Type B pancreatic cell (in vitro differentiated cells): ENCODE measurements at places on chromosomes 16 and 17. TPM values are rescaled to one million over a fixed set of nuclear protein-coding genes. Genes with fewer than 3 reads are reported as not detected.

The TBC1D28 gene
- not detected in 2 replicates for total RNA-seq

The SLC16A5 gene
- total RNA-seq: 16.4 and 42.0 TPM in 2 replicates

The PRR35 gene
- 0.12 TPM in 2 replicates for total RNA-seq

The KRT27 gene
- not detected in 2 replicates for total RNA-seq

The NPIPB9 gene
- 1.2 and 3.0 TPM in 2 replicates for total RNA-seq

The INCA1 gene
- total RNA-seq: 0.72 and 0.86 TPM in 2 replicates

The DPEP3 gene
- not detected in 2 replicates for total RNA-seq

DNA sequence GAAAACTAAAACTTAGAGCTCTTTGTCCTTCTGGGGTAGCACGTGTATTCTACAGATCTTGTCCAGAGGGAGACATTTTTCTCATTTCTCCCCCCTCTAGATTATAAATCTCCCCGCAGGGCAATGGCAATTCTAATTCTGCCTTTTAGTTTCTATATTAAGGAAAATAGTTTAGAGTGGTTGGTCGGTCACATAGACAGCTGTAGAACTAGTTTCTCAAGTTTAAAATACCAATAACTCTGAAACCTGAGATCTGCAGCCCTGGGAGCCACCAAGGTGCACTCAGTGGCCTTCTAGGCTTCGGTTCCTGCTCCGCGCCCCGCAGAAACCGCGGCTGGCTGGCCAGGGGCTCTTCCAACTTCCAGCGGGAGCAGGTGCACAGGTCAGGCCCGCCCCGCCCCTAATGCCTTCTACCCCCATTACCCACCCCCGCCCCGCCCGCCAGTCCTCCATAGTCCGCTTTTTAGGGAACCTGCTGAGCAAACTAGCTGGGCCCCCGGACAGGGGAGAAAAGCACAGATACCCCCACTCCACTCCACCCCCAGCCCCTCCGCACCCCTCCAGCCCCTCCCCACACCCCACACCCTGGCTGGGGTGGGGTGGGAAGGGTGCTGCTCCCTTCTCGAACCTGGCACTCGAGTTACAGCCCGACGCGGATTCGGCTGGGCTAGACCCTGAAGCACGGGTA lies 431 bp downstream of the SLFN11 start:
- H3K27me3 ChIP-seq: peaks cover 69% of the 10 kb centered on the region
- no peak for DNase-seq
- H3K4me1 ChIP-seq: peaks cover 5% of the 10 kb centered on the region
- peak overlapping the region; percentile 92 for H3K27ac ChIP-seq
- peak overlapping the region; percentile 91 for H3K4me3 ChIP-seq
- H3K36me3 ChIP-seq: peaks cover 19% of the 10 kb centered on the region

DNA sequence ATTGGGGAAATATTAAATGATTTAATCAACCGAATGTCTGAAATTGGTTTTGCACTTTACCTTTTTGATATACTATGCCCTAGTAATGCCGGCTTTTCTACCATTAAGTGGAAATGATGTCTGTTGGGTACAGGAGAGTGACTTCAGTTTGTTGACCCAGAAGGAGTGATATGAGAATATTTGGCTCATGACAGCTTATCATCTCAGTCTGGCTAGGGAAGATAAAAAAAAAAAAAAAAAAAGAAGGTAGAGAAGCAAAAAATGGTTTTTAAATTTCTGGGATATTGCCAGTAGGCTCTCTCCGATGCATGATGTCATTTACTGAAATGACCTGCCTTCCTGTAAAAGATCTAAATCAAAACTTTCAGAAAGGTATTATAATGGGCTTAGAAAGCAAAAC lies 69.0 kb downstream of the CNTNAP4 start:
- H3K27me3 ChIP-seq: no peaks in the 10 kb centered on the region
- no peaks in the 10 kb centered on the region for H3K4me1 ChIP-seq
- no peak overlapping the region for H3K4me3 ChIP-seq
- no peak for DNase-seq
- no peaks in the 10 kb centered on the region for H3K36me3 ChIP-seq

DNA sequence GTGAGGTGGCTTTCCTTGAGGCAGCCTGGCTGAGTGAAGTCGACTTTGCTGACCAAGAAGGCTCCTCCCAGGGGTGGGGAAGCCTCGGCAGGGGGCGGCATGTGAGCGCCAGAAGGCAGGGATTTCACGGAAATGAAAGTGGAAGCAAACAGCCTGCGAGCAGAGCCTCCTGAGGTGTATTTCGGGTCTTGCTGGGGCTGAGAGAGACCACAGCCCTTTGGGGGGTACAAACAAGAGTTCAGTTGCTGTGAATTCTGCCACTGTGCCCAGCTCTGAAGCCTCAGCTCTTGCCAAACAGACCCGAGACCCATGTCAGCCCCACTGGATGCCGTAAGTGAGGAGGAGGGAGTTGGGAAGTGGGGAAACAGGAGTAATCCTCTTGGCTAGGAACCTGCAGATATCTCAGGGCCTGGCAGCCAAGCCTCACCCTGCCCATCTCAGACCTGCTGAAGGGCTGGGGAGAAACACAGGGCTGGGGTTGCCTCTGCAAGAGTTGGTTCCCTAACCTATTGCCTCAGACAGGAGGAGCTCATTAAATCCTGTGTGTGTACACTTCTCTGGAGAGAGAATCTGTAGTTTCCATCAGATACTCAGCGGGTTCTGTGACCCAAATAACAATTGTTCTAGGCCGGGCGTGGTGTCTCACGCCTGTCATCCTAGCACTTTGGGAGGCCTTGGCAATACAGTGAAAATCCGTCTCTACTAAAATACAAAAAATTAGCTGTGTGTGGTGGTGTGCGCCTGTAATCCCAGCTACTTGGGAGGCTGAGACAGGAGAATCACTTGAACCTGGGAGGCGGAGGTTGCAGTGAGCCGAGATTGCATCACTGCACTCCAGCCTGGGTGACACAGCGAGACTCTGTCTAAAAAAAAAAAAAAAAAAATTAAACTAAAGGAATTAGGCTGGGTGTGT lies at the start of gene IFI35:
IFI35 (plus strand) TSS at position 146 of the 913 bp plus-strand sequence; CDS start at position 310, 164 bp downstream.
- peaks cover 14% of the 10 kb centered on the region for H3K4me1 ChIP-seq
- peak within 1 kb of the TSS; percentile 91 for H3K27ac ChIP-seq
- peak within 1 kb of the TSS; percentile 87 for H3K4me3 ChIP-seq
- DNase-seq: no peak
- no peaks in the 10 kb centered on the region for H3K27me3 ChIP-seq

DNA sequence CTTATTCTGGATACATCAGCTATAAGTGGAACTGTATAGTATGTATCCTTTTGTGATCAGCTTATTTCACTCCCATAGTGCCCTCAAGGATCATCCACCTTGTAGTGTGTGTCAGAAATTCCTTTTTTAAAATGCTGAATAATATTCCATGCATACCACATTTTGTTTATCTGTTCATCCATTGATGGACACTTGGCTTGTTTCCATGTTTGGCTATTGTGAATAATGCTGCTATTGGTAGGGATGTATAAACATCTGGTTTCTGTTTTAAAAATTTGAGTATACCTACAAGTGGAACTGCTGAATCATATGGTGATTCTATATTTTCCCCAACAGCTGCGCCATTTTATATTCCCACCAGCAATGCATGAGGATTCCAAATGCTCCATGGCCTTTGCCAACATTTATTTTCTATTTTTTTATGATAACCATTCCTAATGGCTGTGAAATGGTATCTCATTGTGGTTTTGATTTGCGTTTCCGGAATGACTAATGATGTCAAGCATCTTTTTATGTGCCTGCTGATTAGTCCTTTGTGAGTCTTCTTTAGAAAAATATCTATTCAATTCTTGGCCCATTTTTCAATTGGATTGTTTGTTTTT lies 11.6 kb downstream of the RCVRN start:
- no peak overlapping the region for H3K27ac ChIP-seq
- H3K27me3 ChIP-seq: peaks cover 17% of the 10 kb centered on the region
- H3K4me3 ChIP-seq: no peak overlapping the region
- no peak for DNase-seq

GRCh38 chr16:81635063-81635937 lies 143.8 kb upstream of the PLCG2 start:
- DNase-seq: no peak
- peak overlapping the region; percentile 59 for H3K27ac ChIP-seq
- H3K27me3 ChIP-seq: no peaks in the 10 kb centered on the region
- H3K4me1 ChIP-seq: peaks cover 73% of the 10 kb centered on the region
- H3K4me3 ChIP-seq: peak overlapping the region; percentile 39
- H3K36me3 ChIP-seq: no peaks in the 10 kb centered on the region

DNA sequence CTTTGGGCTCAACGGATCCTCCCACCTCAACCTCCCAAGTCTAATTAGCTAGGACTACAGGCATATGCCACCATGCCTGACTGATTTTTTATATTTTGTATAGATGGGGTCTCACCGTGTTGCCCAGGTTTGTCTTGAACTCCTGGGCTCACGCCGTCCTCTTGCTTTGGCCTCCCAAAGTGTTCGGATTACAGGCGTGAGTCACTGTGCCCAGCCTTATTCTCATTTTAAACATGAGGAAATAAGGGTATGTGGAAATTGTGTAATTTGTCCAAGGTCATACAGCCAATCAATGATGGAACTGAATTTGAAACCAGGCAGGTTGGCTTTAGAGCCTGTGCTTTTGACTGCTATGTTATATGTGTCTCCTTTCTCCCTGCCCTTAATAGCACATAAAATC lies 27.4 kb upstream of the AQP8 start:
- no peaks in the 10 kb centered on the region for H3K27me3 ChIP-seq
- peaks cover 5% of the 10 kb centered on the region for H3K4me1 ChIP-seq
- DNase-seq: no peak
- H3K36me3 ChIP-seq: no peaks in the 10 kb centered on the region
- H3K27ac ChIP-seq: no peak overlapping the region

- peaks cover 17% of the 10 kb centered on the region for H3K4me1 ChIP-seq
- DNase-seq: no peak
- no peaks in the 10 kb centered on the region for H3K27me3 ChIP-seq
- peak within 1 kb of the TSS; percentile 77 for H3K4me3 ChIP-seq
- no peak within 1 kb of the TSS for H3K27ac ChIP-seq
- H3K36me3 ChIP-seq: peaks cover 10% of the 10 kb centered on the region
Measured at GRCh38 chr17:63699638-63700527, at the start of gene LIMD2. Gene LIMD2, minus strand, starts transcription at chr17:63700125. Its CDS starts 827 bp downstream, at chr17:63699298.

DNA sequence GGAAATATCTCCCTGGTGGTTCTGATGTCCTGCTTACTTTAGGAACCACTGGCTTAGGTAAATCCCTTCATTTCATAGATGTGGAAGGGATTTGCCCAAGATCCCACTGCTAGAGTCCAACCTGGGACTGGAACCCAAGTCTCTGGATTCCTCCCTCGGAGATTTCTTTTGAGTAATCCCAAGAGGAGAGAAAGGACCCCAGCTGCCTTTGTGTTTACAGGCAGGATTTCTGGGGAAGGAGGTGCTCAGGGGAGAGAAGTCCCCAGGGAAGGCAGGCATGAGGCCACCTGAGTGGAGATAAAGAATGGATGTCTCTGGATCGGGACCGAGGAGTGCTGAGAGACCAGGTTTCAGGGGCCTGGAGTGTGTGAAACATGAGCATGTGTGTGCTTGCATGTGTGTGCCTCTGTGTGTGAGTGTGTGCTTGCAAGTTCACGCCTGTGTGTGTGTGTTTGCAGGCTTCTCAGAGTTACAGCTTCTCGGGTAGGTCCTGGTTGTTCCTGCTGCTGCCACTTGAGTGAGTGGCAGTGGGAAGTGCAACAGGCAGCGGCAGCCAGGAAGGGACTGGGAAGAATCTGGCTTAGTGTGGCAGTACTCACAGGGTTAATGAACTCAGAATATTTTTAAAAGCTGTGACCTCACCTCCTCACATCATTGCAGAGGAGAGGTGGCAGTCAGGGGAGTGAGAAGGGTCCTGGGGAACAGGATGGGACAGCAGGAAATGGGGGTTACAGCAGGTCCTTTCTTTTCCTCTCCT lies 2.2 kb downstream of the KCNH6 start:
- H3K4me1 ChIP-seq: no peaks in the 10 kb centered on the region
- H3K36me3 ChIP-seq: no peaks in the 10 kb centered on the region
- peaks cover 53% of the 10 kb centered on the region for H3K27me3 ChIP-seq
- H3K4me3 ChIP-seq: no peak overlapping the region
- no peak for DNase-seq
- no peak overlapping the region for H3K27ac ChIP-seq

- no peak for DNase-seq
- no peaks in the 10 kb centered on the region for H3K36me3 ChIP-seq
- H3K27me3 ChIP-seq: peaks cover 6% of the 10 kb centered on the region
Measured at GRCh38 chr17:82355770-82356427, 3.1 kb upstream of the TEX19 start.

DNA sequence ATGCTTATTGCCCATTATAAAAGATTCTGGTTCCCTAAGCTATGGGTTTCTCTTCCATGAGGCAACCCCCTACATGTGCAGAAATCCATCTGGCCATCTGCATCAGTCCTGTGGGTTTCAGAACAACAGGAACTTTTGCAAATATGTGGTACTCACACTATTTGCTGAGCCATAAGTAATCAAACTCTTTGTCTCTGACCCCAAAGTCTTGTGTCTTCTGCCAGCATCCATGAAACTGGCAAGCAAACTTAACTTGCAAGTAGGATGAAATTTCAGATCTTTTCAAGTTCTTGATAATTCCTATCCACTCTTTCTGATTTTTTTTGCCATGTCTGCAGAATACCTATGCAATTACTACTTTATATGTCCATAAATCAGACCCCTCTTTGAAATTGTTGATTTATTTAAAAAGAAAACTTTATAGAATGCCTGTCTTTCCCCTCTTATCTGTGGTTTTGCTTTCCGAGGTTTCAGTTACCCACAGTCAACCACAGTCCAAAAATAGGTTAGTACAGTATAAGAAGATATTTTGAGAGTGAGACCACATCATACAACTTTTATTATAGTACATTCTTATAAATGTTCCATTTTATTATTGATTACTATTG lies 158.4 kb upstream of the IRX3 start:
- no peak for DNase-seq
- H3K4me3 ChIP-seq: no peak overlapping the region
- H3K4me1 ChIP-seq: peaks cover 26% of the 10 kb centered on the region

DNA sequence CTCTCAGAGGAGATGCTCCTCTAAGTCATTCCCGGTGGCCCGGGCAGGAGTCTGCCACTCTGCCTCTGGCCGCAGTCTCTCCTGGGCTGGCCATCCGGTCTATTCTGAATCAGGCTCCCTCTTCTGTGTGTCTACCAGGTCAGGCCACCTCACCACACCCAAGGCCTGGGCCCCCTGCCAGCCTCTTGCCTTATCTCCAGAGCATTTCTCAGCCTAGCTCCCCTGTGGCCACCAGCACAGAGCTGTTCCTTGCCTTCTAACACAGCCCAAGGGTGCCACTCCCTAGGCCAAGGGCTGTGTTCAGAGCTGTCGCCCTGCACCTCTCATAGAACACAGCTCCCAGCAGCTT lies 55.3 kb downstream of the MYO18A start:
- no peaks in the 10 kb centered on the region for H3K27me3 ChIP-seq
- no peak for DNase-seq
- H3K4me1 ChIP-seq: peaks cover 5% of the 10 kb centered on the region
- peak overlapping the region; percentile 34 for H3K27ac ChIP-seq
- H3K4me3 ChIP-seq: no peak overlapping the region

DNA sequence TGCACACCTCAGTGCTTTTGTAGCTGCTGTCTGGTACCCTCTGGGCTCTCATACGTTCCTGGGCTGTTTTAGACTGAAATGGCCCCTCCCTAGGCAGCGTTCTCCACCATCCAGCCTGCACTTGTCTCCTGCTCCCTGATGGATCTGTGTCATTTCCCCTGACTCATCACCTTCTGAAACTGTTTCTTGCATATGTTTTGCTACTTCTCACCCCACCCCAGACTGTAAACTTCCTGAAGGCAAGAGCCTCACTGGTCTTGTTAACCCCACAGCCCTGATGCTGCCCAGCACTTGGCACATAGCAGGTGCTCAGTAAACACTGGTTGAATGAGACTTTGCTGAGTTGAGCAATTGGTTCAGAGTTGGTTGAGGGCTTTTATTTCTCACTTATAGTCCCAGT lies 78.7 kb downstream of the CRISPLD2 start:
- H3K27ac ChIP-seq: peak overlapping the region; percentile 36
- DNase-seq: no peak
- H3K36me3 ChIP-seq: peaks cover 12% of the 10 kb centered on the region
- no peaks in the 10 kb centered on the region for H3K27me3 ChIP-seq
- H3K4me3 ChIP-seq: no peak overlapping the region

GRCh38 chr17:11825572-11826209 lies 171.6 kb downstream of the ZNF18 start:
- no peaks in the 10 kb centered on the region for H3K27me3 ChIP-seq
- no peak for DNase-seq
- H3K36me3 ChIP-seq: no peaks in the 10 kb centered on the region
- no peak overlapping the region for H3K27ac ChIP-seq
- H3K4me3 ChIP-seq: no peak overlapping the region
